ENCODE measurements at places on chromosomes 5 and 9.

GRCh38 chr9:111036946-111037345, 1.3 kb downstream of the LPAR1 start:
- peak; percentile 34 for DNase-seq

DNA sequence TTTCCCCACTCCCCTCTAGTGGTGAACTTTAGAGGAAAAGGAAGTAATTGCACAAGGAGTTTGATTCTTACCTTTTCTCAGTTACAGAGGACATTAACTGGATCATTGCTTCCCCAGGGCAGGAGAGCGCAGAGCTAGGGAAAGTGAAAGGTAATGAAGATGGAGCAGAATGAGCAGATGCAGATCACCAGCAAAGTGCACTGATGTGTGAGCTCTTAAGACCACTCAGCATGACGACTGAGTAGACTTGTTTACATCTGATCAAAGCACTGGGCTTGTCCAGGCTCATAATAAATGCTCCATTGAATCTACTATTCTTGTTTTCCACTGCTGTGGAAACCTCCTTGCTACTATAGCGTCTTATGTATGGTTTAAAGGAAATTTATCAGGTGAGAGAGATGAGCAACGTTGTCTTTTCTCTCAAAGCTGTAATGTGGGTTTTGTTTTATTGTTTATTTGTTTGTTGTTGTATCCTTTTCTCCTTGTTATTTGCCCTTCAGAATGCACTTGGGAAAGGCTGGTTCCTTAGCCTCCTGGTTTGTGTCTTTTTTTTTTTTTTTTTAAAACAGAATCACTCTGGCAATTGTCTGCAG, 25.3 kb downstream of the SLC22A5 start:
- DNase-seq: no peak

DNA sequence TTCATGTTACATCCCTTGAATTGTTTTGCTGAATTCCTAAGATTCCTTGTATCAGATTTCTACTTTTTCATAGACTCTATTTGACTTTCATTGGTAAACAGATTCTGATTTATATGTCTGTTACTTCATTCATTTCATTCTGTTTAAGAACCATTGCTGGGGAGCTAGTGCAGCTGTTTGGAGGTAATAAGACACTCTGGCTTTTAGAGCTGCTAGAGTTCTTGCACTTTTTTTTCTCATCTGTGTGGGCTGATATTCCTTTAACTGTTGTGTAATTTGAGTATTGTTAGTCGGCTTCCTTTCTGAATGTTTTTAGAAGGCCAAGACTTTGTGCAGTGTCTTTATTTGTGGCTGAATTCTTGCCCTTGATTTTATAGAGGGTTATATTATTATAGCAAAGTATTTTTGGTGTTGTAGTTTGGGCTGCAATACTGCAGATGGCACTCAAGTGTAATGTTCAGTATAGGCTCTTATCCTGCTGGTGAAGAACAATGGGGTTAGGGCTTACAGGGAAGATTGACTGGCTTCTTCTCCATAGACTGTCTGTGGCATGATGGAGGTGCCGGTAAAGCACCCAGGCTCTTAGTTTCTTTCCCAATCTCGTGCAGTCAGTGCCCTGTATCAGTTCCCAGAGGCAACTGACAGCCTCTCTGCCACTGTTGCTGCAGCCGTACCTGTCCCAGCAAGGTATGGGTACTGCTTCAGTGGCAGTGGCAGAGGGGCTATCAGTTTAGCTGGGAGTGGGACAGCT, 162.2 kb downstream of the OXCT1 start:
- DNase-seq: peak; percentile 53

DNA sequence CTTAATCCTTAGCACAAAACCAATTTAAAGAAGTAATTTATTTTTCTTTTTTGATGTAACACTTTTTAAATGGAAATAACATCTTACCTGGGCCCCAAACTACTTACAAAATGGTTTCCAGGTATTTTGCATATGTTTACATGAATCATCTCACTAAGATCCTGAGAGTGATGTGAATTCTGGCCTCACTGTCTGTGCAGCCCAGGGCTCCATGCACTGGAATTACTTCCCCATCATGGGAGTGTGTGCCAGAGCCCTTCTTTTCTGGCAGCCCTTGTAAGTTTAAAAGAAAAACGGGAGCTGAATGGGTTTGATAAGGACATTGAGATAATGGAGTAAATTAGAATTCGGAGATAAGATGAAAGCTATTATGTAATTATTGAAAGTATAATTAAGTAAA, 12.2 kb upstream of the F2R start:
- no peak for DNase-seq

GRCh38 chr5:5985332-5985731, 393.0 kb downstream of the MED10 start:
- no peak for DNase-seq

- peak; percentile 83 for DNase-seq
Measured at GRCh38 chr9:109910671-109911518, 130.9 kb downstream of the PALM2AKAP2 start.

DNA sequence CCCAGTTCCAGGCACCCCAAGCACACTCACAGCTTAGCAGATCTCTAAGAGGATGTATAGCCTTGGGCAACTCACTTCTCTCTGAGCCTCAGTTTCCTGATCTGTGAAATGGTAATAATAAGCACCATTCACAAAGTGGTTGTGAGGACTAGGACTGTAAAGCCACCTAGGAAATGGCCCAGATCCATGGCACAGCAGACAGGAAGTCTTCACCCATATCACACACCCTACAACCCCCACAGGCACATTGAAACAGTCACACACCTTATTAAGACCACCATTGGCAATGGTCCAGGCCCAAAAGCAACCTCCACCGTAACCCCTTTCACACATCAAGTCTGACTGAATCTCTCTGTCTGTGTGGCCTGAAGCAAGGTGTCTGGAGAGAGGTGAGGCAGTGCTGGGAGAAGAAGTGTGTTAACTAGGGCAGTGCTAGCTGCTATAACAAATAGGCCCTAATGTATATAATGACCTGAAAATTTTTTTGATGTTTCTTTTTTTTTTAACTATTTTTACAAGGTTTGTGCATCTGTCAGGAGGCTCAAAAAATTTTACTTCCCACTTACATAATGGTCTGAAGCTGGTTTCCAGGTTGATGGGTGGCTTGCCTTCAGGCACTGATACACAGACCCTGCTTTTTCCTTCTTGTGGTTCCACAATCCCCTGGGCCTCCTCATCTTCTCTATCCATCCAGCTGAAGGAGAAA, 2.4 kb upstream of the RGS14 start:
- no peak for DNase-seq
